ENCODE measurements at places on chromosomes 16 and 17.

- DNase-seq = no peak
These were observed 9.0 kb upstream of the ARHGAP27 start for GRCh38 chr17:45441526-45442310.

DNA sequence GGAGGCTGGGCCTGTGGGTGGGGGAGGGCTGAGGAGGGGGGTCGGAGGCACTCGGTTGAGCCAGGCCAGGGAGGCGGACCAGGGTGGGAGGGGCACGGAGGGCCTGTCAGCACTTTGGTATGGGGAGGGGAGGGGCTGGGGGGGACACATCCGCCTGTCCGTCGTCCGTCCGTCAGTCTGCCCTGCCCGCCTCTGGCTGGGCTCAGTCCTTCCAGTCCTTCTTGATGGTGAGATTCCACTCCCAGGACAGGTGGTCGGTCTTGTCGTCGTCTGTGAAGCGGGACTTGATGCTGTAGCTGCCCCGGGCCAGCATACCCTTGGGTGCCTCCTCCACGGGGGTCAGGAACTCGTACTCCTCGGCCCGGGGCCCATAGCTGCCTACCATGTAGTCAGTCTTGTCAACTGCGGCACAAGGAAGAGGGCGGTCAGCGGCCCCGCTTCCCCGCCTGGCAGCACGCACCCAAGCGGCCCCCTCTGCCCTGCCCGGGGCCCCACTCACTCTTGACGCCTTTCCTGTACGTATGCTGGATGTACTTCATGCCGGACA, 2.4 kb downstream of the ARHGDIA start:
- DNase-seq = no peak

DNA sequence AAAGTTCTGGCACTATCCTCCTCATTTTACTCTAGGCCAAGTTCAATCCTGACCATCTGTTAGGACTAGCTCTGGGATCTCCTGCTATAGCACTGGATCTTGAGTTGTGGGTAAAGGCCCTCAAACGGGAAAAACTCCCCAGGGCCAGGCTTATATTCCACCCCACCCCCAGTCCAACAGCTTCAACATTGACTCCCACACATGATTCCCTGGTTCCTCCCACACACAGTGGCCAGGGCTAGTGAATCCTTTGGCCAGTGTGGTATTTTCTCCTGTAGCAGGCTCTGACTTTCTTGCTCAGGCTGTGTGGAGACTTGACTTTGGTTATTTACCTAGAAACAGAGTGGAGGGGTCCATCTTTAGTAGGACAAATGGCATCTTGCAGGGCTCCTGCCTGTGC, 10.3 kb upstream of the AKAP10 start:
- no peak for DNase-seq

- no peak for DNase-seq
These were observed 634 bp upstream of the NATD1 start for GRCh38 chr17:21253646-21254441.

- no peak for DNase-seq
These were observed 100.9 kb downstream of the AMFR start for GRCh38 chr16:56324406-56324805.

GRCh38 chr17:62827746-62828485, 19.8 kb upstream of the MARCHF10 start:
- DNase-seq = no peak

- no peak for DNase-seq
These were observed 4.7 kb downstream of the CORO7 start for GRCh38 chr16:4411684-4412083.

DNA sequence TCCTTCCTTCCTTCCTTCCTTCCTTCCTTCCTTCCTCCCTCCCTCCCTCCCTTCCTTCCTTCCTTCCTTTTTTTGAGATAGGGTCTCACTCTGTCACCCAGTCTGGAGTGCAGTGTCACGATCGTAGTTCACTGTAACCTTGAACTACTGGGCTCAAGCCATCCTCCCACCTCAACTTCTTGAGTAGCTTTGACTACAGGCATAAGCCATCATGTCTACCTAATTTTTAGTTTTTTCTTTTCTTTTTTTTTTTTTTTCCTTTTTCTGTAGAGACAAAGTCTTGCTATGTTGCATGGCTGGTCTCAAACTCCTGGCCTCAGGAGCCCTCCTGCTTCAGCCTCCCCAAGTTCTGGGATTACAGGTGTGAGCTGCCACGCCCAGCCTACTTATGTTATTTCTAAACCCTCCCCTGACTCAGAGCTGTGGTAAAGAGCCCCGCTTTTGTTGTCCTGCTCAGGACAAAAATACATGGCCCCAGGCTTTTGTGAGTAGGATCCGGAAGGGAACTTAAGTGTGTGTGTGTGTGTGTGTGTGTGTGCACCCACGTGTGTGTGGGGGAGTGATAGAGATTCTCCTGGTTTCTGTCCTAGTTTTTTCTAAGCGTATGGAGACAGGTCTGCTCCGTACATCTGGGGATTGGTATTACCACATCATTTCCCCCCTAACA, 67.1 kb downstream of the PRKCB start:
- no peak for DNase-seq

DNA sequence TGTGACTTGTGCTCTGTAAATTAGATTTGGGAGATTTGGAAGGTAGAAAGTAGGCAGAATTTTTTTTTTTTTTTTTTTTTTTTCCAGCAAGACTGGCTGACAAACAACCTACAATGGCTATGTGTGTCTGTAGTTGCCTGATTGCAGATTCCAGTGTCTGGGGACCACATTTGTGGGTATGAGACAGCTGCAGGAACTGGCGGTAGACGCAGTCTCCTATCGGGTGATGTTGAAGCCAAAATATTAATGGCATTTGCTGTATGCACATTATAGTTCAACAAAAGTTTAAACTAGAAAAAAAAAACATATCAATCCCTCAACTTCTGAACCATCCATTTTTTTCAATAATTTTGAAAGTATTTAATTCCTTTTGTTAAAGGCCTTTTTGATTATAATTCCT, 665.2 kb downstream of the TOX3 start:
- no peak for DNase-seq

DNA sequence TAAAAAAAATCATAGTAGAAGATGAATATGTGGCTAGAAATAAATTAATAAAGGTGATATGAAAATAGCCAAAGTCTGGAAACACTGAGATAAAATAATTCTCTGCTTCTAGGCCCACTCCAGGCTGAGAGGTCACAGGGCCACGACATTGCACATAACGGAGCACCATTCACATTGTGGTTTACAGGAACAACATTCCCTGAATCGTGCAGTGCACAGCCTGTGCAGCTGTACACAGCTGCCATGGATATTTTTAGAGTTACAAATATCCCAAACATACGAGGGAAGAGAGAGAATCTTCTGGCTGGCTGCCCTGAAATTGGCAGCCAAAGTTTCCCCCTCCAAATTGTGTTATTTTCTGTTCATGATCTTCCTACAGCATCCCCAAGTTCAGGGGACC, 68.8 kb downstream of the GSG1L start:
- DNase-seq = no peak

- no peak for DNase-seq
These were observed 30.7 kb downstream of the CDRT4 start for GRCh38 chr17:15436473-15437302.

DNA sequence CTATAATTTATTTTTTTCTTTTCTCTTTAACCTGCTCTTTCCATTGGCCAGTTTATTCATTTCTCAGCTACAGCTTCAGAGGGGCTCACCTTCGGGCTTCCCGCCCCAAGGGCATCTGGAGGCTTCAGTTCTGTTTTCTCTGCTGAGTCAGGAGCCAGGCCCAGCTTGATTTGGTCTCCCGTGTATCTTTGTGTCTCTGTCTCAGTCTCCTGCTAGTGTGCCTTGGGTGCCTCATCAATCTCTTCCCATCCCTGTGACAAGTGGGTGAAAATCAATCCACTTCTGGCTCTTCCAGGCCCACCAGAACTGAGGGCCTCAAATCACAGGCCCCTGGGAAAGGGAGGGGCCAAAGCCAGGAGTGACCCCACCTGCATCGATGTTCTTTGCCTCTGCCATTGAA, 72.1 kb downstream of the CCDC182 start:
- DNase-seq = no peak

- DNase-seq = no peak
These were observed 101.7 kb downstream of the TMEM100 start for GRCh38 chr17:55620945-55621344.

GRCh38 chr16:70682239-70683145, 3.4 kb downstream of the MTSS2 start:
- no peak for DNase-seq

GRCh38 chr17:79982986-79983385, 52.7 kb downstream of the TBC1D16 start:
- DNase-seq = no peak

DNA sequence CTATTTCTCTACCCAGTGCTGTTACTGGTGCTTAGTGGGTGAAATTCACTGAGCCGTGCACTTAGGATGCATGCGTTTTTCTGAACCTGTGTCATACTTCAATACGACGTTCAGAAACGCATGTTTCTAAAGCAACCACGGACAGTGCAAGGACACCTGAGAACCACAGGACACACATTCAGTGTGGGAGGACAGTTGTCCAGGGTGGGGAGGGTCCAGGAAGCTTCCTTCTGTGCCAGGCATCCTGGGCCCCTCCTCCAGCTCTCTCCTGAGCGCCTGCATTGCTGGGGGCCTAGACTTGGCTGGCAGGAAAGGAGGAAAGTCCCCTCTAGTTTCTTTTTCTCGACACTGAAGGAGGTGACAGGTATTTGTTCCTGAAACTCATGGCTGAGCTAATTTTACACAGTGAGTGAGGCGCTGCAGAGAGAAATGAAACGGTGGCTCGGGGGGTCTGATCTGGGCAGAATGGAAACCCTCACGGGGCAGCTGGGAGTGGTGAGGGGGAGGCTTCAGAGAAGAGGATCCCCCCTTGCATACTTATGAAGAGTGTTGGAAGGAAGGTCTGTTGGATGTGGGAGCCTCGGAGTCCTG, 89.9 kb downstream of the IRF8 start:
- DNase-seq = no peak

DNA sequence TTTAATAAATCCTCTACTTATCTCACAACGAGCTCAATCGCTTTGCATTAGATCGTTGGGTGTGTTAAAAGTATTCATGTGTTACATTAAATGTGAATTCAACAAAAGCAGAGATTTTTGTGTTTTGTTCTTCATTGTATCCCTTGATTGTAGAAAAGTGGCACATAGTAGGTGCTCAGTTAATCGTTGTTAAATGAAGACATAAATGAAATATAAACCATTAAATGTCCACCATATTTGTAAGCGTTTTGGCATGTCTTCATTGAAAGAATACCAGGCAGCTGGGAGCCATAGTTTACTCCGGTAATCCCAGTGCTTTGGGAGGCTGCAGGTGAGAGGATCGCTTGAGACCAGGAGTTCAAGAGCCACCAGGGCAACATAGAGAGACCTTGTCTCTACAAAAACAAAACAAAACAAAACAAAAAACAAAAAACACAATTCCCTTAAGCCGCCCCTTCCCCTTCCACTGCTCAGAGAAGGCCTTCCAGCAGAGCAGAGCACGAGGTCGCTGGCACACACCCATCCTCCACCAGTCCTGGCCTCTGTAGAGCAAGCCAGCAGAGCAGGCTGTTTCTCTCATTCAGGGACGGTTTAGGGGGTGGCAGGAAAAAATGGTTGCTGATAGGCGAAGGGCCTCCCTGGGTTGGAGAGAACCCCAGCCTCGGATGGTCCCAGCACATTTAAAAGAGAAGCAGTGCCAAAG, 673 bp upstream of the CHD9 start:
- DNase-seq = no peak

GRCh38 chr17:82798752-82799151, 41.1 kb downstream of the ZNF750 start:
- DNase-seq = no peak

DNA sequence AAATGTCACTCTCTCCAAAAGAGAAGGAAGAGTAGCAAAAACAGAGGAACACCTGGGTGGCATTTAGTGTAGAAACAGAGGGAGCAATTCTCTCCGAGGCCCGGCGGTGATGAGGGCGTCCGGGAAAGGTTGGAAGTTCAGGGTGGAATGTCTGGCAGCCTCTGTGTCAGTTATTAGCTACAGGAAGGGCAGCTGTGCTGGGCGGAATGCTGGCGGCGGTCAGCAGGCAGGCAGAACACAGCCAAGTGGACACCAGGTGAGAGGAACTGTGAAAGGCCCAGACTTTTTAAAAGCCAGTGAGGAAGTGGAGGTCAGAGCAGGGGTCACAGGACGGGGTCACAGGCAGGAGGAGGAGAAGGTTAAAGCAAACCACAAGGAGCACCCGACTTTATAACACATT, 238.1 kb downstream of the NTN1 start:
- no peak for DNase-seq

GRCh38 chr17:39738983-39739884, 1.5 kb downstream of the GRB7 start:
- DNase-seq = no peak

DNA sequence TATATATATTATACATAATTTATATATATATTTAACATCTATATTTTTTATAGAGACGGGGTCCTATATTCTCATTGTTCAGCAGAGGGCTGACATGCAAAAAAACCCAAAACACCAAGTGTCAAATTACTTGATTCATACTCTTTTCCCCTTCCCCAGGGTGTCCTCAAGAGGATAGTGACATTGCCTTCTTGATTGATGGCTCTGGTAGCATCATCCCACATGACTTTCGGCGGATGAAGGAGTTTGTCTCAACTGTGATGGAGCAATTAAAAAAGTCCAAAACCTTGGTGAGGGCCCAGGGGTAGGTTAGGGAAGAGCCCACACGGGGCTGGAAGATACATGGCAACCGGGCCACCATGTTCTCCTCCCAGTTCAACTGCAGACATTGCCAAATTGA, 11.0 kb downstream of the ITGAM start:
- DNase-seq = no peak

DNA sequence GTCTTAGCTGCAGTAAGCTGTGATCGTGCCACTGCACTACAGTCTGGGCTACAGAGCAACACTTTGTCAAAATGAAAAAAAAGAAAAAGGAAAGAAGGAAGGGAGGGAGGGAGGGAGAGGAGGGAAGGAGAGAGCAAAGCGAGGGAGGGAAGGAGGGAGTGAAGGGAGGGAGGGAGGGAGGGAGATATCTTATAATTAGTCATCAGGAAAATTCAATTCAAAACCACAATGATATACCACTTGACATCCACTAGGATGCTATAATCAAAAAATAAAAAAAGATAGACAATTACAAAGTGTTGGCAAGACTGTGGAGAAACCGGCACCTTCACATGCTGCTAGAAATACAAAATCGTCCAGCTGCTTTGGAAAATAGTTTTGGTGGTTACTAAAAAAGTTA, 93.8 kb downstream of the CDC27 start:
- no peak for DNase-seq

- no peak for DNase-seq
These were observed 8.8 kb downstream of the CD2BP2 start for GRCh38 chr16:30346286-30346685.

- DNase-seq = no peak
These were observed 61.6 kb downstream of the RGS9 start for GRCh38 chr17:65198653-65199382.

- no peak for DNase-seq
These were observed 7.0 kb upstream of the ODF4 start for GRCh38 chr17:8332688-8333087.
